ENCODE measurements at places on chromosomes 2 and 18.

GRCh38 chr2:15808204-15808910 is 132.0 kb upstream of the MYCN start:
- no peak for DNase-seq

GRCh38 chr18:6203791-6204190 is 210.9 kb downstream of the L3MBTL4 start:
- DNase-seq = no peak

DNA sequence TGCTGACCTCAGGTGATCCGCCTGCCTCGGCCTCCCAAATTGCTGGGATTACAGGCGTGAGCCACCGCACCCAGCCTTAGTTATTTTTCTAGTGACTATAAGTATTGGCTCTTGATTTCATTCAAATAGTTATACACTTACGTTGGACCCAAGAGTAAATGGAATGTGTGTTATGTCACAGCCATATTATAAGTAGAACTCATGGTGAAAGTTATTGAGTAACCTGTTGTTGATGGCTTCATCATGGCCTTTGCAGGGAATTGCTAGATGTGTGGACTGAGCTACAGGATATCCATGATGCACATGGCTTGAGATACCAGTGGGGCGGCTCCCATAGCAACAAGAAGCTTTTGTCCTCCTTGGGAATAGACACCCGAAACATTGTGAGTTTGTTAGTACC is 44.7 kb downstream of the AFTPH start:
- DNase-seq = no peak

- DNase-seq = no peak
Observed at GRCh38 chr2:99822474-99823207, 319.7 kb downstream of the AFF3 start.

DNA sequence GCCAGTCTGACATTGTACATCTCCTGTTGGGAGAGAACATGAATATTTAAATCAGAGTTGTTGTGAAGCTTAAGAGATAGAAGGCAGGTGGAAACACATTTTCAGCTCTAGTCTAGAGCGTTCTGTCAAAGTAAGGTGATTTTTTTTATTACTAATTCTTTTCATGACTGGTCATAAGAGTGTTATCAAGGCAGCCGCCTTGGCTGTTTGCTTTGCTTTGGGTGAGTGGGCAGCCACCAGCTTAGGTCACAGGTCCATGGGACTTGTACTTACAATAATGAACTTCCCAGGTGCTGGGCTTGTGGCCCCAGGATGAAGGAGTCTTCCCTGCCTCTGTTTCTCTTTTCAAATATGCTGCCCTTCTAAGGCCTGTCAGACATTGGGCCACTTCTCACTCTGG is 256.3 kb downstream of the SRBD1 start:
- no peak for DNase-seq

All from esophagus squamous epithelium (tissue), 5 donors.